ENCODE measurements at places on chromosomes 13 and 19.
A peak's percentile ranks its signal among the peaks of the same experiment; 100 is the strongest.

DNA sequence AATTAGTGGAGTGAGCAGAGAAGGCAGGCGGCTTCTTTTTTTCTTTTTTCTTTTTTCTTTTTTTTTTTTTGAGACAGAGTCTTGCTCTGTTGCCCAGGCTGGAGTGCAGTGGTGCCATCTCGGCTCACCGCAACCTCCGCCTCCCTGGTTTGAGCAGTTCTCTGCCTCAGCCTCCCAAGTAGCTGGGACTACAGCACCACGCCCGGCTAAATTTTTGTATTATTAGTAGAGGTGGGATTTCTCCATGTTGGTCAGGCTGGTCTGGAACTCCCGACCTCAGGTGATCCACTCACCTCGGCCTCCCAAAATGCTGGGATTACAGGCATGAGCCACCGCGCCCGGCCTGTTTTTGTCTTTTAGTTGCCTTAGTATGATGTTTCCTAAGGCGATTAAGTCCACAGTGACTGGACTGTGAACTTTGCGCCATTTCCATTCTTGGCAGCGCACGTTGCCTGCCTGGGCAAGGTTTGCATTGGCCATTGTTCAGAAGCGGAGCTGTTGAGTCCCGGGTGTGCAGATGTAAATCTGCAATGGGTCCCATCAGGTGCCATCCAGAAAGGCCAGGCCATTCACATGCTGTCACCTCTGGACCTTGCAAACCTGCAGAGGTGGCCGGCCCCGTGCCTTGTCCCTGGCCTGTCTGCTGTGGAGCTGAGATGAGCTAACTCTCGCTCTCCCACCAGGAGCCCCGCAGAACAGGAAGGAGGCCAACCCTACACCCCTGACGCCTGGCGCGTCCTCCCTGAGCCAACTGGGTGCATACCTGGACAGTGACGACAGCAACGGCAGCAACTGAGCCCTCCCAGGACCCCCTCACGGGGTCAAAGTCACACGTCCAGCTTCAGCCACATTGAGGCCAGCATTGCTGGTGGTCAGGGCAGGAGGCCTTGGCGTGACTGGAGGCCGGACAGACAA, 10.9 kb upstream of the SHD start:
- no peak for DNase-seq

DNA sequence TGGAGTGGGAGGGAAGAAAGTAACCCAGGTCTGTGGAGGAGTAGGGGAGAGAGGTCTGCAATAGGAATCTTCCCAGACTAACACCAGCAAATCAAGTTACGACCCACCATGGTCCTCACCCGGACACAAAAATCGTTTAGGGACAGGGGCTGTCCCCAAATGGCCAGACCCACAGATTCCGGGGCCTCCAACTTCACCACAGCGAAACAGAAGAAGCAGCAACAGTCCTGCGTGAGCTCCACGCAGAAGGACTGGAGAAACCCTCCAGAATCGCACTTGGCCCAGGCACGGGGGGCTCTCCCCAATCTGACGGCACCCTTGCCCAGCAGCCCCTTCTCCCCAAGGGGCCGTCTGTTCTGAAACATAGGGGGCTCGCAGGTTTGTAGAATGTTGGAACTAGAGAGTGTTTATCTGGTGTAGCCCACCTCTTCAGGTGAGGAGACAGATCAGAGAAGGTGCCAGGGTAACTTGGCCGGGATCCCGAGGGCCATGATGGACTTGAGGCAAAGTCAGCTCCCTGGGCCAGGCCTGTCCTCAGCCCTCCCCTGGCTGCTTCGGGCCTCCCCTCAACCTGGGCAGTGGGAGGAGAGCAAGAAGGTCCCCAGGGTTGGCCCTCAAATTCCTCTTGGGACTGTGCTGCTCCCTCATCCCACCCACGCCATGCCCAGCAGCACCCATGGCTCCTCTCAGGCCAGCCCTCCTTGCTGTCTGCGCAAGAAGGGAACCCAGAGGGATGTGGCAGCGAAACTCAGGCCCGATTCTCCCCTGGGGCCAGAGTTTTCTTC, 82.5 kb upstream of the GPR183 start:
- DNase-seq, result no peak

- DNase-seq, result no peak
Measured at GRCh38 chr13:104355041-104355670, 1288.9 kb upstream of the SLC10A2 start.

DNA sequence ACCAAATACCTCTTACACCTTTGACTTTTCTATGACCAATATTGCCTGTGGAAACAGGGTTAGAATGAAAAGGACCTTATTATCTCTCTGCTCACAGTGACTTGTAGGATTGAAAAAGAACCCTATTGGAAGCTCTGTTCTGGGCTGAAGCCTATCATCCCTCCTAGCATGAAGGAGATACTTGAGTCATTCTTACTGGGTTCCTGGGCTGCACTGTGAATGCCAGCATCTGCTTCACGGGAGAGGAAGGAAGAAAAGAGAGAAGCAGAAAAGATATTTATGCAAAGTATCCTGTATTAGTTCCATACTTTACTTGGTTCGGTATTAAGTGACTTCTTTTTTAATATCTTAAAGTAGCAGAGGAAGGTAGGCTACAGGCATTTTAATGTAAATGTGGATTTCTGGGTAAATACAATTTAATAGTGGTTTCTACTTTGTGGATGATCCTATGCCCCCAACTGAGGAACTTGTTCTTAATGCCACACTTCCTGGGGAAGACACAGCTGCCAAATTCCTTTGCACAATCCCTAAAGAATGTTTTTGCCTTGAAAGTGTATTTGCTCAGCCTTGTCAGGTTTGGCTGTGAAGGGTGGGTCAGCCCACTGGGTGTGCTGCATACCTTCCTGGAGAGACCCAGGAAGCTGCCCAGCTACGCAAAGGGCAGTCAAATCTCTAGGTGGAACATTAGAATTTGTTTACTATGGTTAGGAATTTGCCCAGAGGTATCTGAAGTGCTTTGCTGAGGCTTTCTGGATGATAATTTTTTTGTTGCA, 13.7 kb upstream of the SCEL start:
- DNase-seq, result peak; percentile 71

- DNase-seq, result no peak
Measured at GRCh38 chr13:101393140-101393539, 23.2 kb downstream of the NALCN start.

DNA sequence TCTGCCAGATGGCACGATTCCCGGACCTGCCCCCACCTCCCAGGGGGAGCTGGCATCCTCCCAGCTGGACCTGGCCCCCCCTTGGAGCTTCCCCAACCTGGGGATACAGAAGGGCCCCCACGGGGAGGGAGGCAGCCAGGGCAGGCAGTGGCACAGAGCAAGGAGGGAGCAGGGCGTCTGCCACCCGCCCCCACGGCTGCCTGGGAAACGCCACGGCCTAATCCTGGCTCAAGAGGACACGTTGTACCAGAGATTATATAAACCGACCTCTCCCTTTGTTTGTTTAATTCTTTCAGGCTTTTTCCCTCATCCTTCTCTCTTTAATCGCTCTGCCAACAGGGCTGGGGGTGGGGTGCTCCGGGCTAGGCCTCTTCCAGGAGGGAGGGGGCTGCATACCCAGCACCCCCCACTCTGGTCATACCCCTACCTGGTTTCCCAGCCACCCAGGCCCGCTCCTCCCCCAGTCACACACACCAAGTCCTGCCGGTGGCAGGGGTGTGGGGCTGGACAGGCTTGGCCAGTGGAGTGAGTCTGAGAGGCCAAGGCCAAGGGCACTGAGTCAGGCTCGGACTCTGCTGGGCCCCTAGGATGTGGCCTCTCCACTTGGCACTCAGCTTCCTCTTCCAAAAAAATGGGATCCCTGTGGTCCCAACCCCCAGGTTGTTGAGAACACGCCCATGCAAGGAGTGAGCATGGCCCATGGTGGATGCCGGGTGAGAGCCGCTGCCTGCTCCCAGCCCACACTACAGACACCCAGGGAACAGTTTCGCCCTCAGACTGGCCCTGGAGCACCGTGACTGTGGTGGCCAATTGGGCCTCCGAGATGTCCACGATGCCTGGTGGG, 29.5 kb upstream of the NFIC start:
- no peak for DNase-seq

- DNase-seq, result no peak
Measured at GRCh38 chr19:34104096-34104495, 68.2 kb upstream of the LSM14A start.

DNA sequence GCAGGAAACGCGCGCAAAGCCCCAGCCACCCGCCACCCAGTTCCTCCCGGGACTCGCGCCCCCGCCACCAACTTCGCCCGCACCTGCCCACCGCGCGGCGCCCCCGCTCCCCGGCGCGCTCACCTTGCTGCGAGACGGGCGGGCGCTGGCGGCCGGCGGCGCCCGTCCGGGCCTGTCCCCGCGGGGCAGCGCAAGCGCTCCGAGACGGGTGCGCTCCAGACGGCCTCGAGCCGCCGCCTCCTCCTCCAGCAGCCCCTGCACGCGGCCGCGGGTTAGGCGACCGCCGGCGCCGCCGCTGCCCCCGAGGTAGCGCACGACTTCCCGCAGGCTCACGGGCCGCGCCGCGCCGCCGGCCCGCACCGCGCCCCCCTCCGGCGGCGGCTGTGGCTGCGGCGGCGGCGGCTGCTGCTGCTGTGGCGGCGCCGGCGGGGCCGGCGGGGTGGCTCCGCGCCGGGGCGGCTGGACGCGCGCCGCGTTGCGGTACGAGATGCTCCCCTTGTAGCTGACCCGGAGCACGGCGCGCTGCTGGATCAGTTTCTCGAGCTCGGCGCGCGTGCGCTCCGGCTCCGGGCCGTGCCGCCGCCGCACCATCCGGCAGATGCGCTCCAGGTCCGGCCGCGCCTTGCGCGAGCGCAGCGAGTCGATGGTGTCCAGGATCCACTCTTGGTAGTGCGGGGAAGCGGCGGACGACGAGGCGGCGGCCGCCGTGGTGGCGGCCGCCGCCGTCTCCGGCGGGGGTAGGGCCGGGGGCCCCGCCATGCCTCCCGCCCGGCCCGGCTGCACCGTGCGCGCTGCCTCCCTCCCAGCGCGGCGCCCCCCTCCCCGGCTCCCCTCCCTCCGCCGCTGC, 666 bp downstream of the SAMD1 start:
- no peak for DNase-seq

GRCh38 chr19:1402411-1403070, 1.2 kb upstream of the GAMT start:
- no peak for DNase-seq

- DNase-seq, result no peak
Measured at GRCh38 chr13:113378825-113379224, 14.9 kb upstream of the GRTP1 start.

DNA sequence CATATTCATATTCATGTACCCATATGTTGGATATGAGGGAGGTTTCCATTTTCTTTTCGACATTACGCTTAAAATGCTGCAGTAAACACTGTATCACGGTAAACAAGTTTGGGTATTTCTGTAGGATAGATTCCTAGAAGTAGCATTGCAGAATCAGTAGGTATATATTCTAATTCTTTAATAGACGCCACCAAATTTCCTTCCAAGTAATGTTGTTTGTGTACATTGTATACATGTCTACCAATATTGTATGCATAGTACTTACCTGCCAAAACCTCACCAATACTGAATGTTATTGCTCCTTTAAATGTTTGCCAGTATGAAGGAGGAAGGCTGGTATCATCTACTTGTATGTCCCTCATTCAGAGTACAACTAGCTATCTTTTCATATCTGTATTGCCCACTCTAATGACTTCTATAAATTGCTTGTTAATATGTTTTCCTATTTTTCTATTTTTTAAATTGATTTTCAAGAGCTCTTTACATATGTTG, 56.1 kb upstream of the ZNF536 start:
- DNase-seq, result no peak

DNA sequence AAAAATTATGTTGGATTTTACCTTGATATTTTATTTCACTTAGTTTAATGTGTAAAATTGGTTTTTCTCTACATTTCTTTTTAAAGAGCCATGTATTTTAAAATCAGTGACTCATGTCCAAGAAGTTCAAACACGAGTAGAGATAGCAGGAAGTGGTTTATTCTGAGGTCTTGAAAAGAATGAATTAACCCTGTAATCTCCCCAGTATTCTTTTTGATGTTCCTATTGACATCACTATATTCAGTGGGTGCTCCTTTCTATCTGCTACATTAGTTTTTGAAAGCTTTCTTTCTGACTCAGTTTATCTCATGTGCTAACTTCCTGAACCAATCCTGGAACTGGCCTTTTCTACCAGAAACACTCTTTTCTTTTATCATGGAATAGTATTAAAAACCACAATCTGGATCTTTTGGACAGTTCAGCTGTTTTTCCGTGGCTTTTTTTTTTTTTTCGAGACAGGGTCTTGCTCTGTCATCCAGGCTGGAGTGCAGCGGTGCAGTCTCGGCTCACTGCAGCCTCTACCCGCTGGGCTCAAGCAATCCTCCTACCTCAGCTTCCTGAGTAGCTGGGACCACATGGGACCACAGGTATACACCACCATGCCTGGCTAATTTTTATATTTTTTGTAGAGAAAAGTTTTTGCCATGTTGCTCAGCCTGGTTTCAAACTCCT, 114.9 kb downstream of the PCCA start:
- DNase-seq, result no peak

- DNase-seq, result no peak
Measured at GRCh38 chr19:47435196-47435595, 15.9 kb upstream of the MEIS3 start.

GRCh38 chr13:48962281-48962680, 13.4 kb upstream of the FNDC3A start:
- no peak for DNase-seq

- DNase-seq, result no peak
Measured at GRCh38 chr13:93270769-93271742, 44.4 kb downstream of the GPC6 start.

DNA sequence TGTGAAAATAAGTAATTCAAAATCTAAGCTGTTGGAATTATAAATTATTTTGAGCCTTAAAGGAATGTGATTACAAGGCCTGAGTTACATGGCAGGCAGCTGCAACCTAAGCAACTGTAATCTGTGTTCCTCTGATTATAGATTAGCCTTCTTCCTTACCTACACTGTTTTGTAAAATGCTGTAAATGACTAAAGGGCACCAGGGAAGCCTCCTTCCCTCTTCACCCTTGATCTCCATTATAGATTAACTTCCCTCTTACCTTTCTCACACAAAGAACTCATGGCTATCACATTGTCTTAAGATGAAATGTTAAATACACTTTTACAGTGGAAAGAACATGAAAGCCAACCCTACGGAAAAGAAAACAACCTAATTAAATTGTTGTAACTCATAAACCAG, 423.7 kb upstream of the KLF12 start:
- DNase-seq, result no peak

DNA sequence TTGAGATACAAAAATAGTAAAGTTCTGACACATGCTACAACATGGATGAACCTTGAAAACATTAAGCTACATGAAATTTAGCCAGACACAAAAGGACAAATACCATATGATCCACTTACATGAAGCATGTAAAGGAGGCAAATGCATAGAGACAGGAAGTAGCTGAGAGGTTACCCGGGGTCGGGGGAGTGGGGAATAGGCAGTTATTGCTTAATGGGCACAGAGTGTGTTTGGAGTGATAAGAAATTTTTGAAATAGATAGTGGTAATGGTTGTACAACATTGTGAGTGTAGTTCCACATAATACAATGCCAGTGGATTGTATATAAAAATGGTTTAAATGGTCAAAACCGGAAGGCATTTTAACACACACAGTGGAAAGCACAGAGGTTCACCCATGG, 4.3 kb downstream of the N4BP2L1 start:
- no peak for DNase-seq

GRCh38 chr19:46660551-46661019, 397 bp downstream of the DACT3 start:
- DNase-seq, result no peak

GRCh38 chr13:29484796-29485195, 110.7 kb downstream of the SLC7A1 start:
- DNase-seq, result no peak

GRCh38 chr19:48633148-48634035, 3.8 kb downstream of the DBP start:
- DNase-seq, result no peak

GRCh38 chr13:113770937-113771336, 11.9 kb downstream of the TMEM255B start:
- no peak for DNase-seq

- no peak for DNase-seq
Measured at GRCh38 chr13:46012404-46012803, 40.1 kb downstream of the ZC3H13 start.
